Substantia nigra (tissue), 51 donors: ENCODE measurements at places on chromosomes 6 and 20.
A peak's percentile ranks its signal among the peaks of the same experiment; 100 is the strongest.

DNA sequence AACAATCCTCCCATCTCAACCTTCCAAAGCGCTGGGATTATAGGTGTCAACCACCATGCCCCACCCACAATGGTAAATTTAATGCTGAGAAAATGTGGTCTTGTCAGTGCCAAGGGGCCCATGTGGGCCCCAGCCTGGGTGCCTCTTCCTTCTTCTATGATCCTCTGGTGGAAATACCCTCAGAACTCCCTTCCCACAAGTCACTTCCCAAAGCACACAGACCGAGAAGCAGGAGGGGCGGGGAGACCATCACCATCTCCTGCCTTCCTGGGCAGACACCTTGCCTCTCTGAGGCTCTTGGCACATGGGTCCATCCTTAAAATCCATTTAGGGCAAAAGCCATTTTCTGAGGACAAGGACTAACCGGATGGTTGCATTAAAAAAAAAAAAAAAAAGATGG lies 59.0 kb downstream of the NOL4L start:
- no peak for DNase-seq

DNA sequence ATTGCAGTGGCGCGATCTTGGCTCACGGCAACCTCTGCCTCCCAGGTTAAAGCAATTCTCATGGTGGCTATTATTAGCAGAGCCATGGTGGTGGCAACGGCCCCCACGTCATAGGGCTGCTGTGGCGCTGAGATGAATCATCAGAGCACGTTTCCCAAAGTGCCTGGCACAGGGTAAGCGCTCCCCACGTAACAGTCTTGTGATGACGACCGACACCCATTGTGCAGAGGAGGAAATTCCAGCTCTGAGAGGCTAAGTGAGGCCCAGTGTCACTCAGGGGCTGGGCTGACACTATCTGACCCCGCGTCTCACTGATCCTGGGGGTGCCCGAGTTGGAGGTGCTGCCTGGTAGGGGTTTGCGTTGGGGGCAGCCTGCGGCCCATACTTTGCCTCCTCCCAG lies 16.2 kb downstream of the SUN5 start:
- no peak for DNase-seq

- no peak for DNase-seq
These were observed 593.4 kb downstream of the UTRN start for GRCh38 chr6:144878577-144878976.

- no peak for DNase-seq
These were observed 161.4 kb downstream of the FOXC1 start for GRCh38 chr6:1770968-1771723.

GRCh38 chr6:100322886-100323285 lies 141.8 kb downstream of the SIM1 start:
- no peak for DNase-seq

GRCh38 chr6:12973386-12973785 lies 256.8 kb downstream of the PHACTR1 start:
- no peak for DNase-seq

DNA sequence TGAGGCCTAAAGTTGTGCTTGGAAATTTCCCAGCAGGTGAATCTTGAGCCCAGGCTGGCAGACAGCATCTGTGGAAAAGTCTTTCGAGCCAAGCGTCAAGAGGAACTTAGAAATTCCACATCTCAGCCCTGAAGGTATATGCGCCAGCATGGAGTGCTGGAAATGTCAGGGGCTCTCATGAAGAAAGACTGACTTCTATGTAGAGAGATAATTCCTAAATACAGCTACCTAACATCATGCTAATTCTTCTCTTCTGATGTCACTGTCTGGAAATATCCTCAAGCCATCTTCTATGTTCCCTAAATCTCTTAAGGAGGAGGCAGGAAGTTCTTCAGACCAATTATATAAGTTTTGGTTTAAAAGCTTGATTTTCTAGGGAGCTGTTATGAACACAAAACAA lies 492.4 kb upstream of the MARCKS start:
- DNase-seq, result no peak

- DNase-seq, result no peak
These were observed 114.5 kb downstream of the FAM120B start for GRCh38 chr6:170420791-170421776.

- peak; percentile 25 for DNase-seq
These were observed 1.0 kb downstream of the FKBP1A start for GRCh38 chr20:1391640-1392442.

GRCh38 chr6:9503111-9503761 lies 911.6 kb downstream of the TFAP2A start:
- no peak for DNase-seq

DNA sequence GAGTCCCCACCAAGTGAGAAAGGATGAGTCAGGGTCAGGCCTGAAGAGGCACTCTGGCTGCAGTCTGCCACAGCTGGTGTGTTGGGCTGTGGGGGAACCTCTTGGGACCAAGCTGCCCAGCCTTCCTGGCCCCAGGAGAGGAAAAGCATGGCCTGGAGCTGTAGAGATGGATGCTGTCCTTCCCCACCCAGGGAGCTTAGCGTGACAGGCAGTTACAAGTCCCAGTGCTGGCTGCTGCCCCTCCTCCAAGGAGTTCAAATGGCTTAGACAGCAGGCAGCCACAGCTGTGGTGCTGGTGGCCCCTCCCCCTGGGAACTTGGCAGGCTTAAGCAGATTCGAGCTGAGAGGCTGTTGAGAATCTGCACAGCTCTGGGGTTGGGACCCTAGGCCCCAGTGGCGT lies 253.2 kb downstream of the PLCB1 start:
- no peak for DNase-seq

DNA sequence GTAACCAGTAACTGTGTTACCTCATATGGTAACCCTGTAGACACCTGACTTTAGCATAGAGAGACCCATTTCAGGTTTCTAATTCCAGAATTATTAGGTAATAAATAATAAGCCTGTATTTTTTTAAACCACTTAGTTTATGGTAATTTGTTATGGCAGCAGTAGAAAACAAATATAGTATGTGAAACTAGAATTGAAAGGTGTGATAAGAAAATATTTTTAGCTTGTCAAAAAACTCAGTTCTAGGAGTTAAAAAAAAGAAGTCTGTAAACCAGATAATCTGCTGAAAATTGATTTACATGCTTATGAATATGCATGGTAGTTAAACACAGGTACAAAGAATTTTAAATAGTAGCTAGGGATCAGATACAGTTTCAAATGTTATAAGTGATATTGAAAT lies 695.0 kb upstream of the GJE1 start:
- DNase-seq, result no peak

DNA sequence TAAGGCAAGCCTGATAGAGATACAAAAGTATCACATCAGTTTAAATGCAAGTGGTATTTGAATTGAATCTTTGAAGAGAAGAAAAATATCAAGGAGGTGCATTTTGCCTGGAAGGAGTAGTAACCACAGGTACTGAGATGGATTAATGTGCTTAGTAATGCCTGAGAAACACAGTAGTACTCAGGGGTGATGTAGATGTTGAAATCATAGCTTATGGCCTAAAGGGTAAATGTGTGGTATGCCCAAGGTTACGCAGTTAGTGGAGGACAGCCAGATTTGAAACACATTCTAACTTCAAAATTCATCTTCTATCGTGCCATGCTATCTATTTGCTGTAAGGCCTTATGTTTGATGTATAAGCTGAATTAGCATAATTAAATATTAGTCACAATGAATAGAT lies 55.9 kb downstream of the STXBP5 start:
- DNase-seq, result no peak

DNA sequence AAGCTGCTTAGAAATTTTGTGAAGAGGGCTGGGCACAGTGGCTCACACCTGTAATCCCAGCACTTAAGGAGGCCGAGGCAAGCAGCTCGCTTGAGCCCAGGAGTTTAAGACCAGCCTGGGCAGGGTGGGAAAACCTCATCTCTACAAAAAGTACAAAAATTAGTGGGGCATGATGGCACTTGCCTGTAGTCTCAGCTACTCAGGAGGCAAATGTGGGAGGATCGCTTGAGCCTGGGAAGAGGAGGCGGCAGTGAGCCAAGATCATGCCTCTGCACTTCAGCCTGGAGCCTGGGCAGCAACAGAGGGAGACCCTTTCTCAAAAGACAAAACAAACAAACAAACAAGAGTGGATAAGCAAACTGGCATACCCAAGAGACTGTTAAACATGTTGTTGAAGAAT lies 308.3 kb upstream of the ADGRB3 start:
- no peak for DNase-seq

GRCh38 chr20:43893930-43894329 lies 20.7 kb upstream of the TOX2 start:
- no peak for DNase-seq

- no peak for DNase-seq
These were observed 69.4 kb upstream of the NAA20 start for GRCh38 chr20:19947611-19948264.

- DNase-seq, result no peak
These were observed 143.7 kb upstream of the PTPN1 start for GRCh38 chr20:50366270-50367103.

- no peak for DNase-seq
These were observed 6.7 kb upstream of the BPIFB6 start for GRCh38 chr20:33024609-33025317.

DNA sequence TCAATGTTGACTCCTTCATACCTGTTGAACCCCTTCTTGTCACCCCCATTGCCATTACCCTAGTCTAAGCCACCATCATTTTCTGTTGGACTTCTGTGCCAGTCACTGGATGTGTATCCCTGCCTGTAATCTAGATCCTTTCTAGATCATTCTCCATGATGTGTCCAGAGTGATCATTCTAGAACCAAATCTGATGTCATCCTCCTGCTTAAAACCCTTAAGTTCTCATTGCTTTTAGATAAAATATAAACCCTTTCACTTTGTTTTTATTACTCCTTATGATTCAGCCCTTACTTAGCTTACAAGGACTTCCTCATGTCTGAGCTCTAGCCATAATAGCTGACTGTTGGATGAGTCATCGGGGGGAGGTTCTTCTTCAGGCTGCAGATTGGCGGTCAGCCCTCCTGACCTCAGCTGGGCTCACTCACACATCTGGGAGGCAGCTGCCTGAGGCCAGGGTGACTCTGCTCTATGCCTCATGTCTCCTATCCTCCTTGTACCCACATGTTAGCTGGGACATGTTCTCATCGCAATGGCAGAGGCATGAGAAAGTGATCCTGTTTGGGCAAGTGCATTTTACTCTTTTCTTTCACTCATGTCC lies 287.6 kb downstream of the ESR1 start:
- DNase-seq, result no peak

GRCh38 chr6:160357088-160357487 lies 8.9 kb downstream of the SLC22A3 start:
- no peak for DNase-seq

GRCh38 chr6:41939176-41939847 lies 2.3 kb downstream of the CCND3 start:
- DNase-seq, result peak; percentile 7

DNA sequence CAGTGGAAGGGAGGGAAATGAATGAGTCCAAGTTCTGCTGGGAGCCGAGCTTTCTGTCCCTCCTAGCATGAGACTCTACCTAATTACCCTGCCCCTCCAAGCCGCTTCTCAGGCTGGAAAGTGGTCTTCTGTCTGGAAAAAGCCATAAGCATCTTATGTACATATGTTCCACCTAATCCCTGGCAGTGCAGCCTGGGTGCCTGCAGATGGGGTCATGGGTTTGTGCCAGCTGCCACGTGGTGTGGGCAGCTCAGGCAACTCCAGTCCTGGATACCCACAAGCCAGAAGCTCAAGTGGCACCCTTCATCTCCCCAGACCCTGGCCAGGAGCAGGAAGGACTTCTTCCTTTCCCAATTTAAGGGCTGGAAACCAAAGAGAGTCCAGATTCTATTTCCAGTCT lies 253.1 kb downstream of the LY86 start:
- no peak for DNase-seq

DNA sequence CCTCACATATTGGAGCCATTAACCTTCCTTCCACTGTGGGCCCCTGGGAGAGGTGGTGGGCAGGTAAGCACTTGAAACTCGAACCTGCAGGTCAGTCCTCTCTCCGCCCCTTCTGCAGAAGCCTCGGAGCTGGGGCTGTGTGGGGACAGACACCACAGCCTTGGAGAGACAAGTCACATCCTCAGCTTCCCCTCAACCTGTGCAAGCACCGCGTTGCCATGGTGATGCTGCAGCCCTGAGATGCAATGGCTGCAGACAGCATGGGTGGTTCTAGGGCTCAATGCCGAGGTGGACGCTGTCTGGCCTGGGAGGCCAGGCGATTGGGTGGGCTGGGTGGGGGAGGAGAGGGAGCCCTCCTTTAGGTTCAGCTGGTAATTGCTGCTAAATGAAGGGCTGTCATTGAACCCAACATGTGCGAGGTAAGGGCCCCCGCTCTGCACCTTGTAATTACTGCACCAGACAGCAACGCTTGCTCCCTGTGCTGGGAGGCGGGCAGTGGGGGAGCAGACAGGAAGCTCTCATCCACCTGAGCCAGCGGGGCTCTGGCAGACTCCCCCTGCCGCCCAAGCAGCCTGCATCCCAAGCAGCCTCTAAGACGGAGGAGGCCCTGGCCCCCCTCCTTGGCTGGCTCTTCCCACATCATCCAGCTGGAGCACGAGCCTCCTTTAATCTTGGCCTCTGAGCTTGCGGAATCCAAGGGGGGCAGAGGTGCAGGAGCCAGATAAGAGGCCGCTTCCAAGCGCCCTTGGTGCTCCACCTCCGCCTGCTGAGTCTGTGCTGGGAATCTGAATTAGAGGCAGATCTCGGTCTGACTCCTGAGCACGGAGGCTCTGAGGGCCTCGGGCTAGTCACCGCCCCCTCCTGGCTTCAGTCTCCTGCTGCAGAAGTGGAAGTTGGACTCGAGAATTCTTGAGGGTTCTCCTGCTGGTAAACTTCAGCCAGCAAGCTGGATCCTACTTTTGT lies 39.8 kb upstream of the CDH22 start:
- no peak for DNase-seq

DNA sequence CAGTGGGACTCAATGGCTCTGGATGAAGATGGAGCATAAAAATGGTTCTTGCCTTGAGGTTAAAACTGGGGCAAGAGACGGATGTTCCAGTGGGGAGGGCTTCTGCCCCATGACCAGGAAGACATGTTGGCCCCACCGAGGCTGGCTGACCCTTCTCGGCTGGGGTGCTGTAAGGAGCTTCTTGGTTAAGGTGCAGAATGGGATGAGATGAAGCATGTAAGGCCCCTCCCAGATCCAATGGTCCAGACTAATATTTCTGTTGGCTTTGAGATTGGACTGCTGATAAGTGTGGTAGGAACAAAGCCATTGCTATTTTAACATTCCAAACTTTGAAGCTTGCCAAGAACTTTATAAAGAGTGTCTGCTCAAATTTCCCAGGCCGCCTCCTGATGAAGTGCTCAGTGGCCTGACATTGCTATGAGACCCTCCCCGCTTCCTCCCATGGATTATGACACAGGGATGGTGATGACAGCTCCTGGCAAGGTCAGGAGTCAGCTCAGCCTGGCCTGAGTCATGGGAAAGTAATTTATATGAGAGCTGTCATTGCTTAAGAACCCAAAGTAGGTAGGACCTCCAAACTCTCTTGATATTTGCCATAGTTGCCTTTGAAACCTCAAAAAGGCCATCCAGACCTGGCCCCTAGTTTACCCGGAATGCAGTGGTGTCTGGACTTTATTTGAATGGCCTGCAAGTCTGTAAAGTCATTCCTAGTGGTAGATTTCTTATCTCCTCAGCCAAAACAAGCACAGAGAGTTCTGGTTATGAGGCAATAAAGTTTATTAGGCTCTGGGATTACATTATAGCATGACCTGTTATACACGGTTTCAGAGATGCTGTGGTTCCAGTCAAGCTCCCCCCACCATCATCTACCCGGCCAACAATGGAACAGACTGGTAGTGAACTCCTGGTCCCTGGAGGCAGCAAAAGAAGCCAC lies 55.2 kb downstream of the TGM2 start:
- no peak for DNase-seq
